ENCODE measurements at places on chromosomes 7 and 10. TPM values are rescaled to one million over a fixed set of nuclear protein-coding genes. Genes with fewer than 3 reads are reported as not detected.

The ZNF783 gene
- total RNA-seq: 22.2 TPM

The DMBT1 gene
- 0.53 TPM for total RNA-seq

The ABCB1 gene
- total RNA-seq: not detected

The LIPN gene
- total RNA-seq: not detected

The MACROH2A2 gene
- not detected for total RNA-seq

The ZNF775 gene
- 3.4 TPM for total RNA-seq

The PLEKHS1 gene
- total RNA-seq: 4.9 TPM

The GSTK1 gene
- 239 TPM for total RNA-seq

The ASB10 gene
- total RNA-seq: not detected

The CLDN4 gene
- 602 TPM for total RNA-seq

The RNF148 gene
- 0.72 TPM for total RNA-seq

The BET1 gene
- total RNA-seq: 43.0 TPM

The PNLIPRP3 gene
- not detected for total RNA-seq

The CCDC7 gene
- 6.9 TPM for total RNA-seq

Data from PC-9 (cell line).